Inflammatory macrophage (primary cell): ENCODE measurements at places on chromosomes 11 and 22.
A peak's percentile ranks its signal among the peaks of the same experiment; 100 is the strongest.

DNA sequence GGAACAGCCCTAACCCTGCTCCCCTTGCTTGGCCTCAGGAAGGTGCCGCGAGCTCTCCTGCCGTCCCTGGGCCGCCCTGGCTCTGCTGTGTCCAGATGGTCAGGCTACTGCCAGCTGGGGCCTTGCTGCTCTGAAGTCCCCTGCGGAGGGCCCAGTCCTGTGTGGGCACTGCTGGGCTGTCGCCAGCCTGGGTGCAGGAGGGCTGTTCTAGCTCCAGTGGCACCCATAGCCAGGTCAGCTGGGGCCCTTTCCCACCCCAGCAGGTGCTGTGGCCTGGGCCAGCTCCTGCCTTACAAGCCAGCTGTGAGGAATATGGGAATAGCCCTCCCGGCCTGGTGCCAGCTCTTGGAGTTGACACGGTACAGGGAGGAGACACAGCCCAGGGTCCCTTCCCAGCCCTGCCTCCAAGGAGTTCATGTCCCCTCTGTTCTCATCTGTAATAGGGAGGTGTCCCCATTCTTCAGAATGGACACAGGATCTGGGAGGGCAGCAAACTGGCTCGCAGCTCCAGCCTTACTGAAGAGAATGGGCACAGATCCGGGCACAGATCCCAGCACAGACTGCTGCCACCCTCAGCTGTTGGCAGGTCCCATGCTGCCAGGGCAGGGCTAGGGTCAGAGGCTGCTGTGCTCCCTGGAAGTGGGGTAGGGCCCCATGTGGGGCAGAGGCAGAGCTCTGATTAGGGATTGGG, 3.9 kb downstream of the DERL3 start:
- DNase-seq = no peak

DNA sequence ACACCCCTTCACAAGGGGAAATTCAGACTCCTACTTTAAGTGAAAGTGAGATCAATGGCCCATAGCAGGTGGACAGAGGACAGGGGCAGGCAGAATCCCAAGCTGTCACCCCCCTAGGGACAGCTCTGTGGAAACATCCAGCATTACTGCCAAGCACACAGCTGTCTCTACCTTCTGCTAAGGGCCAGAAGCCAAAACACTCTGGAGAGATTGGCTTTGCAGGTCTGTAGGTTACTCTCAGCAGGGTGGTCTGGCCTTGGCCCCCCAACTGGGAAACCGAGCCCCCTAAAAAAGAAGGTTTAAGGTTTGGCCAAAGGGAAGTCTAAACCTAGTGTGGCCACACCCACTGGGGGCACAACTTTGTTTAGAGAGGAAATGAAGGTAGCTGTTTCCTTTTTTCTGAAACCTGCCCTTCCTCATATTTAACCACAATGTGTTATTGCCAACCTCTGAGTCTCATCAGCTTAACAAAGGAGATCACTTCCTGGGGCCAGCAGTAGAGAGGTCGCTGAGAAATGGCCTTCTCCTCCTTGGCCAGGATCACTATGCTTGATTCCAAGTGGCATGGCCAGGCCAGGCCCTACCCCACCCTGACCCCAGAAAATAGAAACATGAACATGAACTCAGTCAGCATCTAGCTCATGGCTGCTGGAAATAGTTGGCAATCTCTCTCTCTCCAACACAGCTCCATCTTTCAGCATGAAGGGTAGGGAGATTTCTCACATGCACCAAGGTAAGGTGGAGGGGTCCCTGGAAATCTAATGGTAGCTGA, 25.9 kb upstream of the SCARF2 start:
- DNase-seq = peak; percentile 46

DNA sequence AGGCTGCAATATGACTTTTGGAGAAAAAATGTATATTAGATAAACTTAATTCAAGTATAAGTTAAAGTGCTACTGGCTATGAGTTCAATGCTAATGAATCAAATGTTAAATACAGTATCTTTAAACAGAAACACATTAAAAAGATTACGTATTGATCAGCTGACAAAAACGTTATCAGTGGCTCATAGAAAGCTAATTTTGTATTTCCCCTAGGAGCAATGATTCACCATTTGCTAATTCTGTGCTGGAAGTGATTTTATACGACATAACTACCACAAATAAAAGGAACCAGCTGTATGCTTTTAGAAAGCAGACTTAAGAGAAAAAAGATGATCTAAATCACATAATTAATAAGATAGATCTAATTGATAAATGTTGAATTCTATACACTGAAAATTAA, 43.6 kb downstream of the MRE11 start:
- DNase-seq = peak; percentile 15

- DNase-seq = no peak
Observed at GRCh38 chr22:17820879-17821439, 46.7 kb upstream of the BID start.

DNA sequence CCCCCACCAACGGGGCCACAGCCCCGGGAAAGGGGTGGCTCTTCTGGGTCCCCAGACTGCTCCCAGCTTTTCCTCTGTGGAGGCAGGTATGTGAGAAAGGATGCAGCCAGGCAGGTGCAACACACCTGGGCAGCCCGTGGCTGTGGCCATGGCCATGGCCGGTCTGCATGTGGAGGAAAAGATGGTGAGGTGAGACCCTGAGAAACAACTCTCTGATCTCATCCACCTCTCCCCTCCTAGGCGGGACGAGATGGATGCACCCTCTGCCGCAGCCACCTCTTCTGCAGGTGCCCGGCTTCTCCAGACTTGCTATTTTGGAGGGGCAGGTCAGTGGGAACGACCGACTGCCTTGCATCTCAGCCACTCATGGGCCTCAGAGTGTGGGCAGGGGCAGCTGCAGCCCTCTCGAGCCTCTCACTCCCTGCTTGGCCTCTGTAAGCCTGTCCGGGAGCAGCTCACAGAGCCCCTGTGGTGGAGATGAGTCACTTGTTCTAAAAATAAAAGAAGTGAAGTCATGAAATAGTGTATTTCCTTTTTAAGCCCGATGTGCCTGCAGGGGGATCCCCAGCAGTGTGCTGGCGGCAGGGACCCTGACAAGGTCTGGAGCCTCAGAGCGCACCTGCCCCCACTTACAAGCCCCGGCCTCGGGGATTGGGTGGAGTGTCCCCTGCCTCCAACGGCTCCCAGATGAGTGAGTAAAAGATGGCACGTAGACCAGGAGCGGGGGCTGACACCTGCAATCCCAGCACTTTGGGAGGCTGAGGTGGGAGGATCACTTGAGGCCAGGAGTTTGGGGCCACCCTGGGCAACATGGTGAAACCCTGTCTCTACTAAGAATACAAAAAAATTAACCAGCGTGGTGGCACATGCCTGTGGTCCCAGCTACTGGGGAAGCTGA, 10.7 kb downstream of the SMIM38 start:
- DNase-seq = peak; percentile 82

GRCh38 chr11:126140926-126141280, 70.5 kb downstream of the RPUSD4 start:
- no peak for DNase-seq

DNA sequence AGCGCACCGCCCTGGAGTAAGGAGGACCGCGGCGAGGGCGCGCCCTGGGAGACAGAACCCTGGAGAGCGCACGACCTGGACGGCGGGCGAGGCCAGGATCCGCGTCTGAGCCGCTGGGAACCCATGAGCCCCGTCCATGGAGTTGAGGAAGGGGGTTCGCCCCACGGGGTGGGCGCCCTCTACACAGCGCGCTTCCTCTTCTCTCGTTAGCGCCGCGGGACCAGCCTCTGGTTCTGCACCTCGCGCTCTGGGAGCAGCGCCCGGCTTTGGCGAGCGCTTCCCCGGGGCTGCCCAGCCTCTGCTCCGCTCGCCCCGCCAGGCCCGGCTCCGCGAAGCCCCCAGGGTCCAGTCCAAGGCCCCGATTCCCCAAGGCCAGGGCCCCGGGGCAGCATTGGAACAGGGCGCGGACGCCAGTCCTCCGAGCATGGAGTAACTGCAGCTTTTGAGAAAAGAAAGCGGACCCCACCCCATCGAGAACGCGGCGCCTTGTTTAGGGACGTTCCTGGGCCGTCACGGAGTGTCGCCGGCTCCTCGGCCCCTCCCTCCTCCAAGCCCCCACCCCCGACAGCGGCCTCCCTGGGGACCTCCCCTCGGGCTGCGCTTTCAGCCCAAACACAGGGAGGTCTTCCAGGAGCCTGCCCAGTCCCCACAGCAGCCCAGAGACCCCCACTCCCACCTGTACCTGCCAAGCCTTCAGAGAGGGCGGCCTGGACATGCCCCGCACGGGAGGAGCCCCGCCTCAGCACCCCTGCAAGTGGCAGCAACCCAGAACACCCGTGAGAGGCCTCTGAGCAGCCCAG, 56.2 kb downstream of the BRD1 start:
- DNase-seq = no peak

DNA sequence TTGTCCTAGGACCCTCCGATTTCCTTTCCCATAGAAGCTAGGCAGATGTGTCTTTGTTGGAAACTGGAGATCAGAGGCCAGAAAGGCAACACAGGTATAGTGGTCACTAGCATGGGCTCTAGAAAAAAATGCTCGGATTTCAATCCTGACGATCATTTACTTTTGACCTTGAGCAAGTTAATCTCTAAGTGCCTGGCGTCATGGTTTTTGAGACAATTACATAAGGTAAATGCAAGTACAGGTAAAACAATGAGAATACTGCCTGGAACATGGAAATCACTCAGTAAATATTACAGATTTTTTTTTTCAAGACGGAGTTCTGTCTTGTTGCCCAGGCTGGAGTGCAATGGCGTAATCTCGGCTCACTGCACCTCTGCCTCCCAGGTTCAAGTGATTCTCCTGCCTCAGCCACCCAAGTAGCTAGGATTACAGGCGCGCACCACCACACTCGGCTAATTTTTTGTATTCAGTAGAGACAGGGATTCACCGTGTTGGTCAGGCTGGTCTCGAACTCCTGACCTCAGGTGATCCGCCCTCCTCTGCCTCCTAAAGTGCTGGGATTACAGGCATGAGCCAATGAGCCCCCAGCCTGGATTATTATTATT, 1.1 kb upstream of the DENND5A start:
- DNase-seq = no peak

DNA sequence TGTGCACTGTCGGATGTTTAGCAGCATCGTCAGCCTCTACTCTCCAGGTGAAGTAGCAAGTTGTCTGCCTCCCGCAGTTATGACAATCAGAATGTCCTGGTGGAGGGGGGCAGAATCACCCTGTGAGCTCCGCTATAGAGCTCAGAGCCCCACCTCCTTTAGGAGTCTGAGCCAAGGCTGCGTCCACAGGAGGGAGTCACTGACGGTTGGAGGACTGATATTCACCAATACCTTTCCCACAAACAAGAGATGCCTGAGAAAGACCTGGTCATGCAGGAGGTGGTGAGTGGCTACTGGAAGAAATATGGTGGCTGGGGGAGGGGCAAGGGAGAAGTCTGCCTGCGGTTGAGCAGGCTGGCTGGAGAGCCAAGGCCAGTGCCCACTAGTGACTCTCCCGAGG, 41.7 kb upstream of the ADA2 start:
- no peak for DNase-seq

GRCh38 chr11:10692531-10693115, 932 bp downstream of the IRAG1 start:
- DNase-seq = no peak

DNA sequence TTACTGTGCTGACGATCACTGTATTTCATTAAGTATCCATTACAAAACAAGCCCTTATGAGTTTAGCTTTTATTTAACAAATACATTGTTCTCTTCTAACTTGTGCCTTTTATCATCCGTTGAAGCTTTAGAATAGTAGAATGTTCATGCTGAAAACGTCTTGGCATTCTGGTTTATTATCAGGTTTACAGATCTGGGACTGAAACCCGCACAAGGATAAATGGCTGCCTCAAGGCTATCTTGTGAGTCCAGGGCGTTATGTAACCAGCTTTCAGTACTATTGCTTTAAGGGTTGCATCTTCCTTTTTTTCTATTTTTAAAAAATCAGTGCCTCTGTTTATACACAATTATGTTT, 66.6 kb upstream of the PRODH start:
- no peak for DNase-seq

DNA sequence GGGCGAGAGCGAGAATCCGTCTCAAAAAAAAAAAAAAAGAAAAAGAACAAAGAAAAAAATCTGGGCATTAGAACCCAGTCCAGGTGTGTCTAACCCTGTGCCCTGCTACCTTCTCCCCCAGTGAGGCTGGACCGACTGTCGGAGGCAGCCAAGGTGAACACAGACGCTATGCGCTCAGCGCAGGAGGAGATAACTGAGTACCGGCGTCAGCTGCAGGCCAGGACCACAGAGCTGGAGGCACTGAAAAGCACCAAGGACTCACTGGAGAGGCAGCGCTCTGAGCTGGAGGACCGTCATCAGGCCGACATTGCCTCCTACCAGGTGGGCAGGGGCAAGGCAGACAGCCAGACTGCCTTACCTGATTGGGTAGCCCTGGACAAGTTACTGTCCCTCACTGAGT, 3.2 kb downstream of the NEFH start:
- DNase-seq = no peak

DNA sequence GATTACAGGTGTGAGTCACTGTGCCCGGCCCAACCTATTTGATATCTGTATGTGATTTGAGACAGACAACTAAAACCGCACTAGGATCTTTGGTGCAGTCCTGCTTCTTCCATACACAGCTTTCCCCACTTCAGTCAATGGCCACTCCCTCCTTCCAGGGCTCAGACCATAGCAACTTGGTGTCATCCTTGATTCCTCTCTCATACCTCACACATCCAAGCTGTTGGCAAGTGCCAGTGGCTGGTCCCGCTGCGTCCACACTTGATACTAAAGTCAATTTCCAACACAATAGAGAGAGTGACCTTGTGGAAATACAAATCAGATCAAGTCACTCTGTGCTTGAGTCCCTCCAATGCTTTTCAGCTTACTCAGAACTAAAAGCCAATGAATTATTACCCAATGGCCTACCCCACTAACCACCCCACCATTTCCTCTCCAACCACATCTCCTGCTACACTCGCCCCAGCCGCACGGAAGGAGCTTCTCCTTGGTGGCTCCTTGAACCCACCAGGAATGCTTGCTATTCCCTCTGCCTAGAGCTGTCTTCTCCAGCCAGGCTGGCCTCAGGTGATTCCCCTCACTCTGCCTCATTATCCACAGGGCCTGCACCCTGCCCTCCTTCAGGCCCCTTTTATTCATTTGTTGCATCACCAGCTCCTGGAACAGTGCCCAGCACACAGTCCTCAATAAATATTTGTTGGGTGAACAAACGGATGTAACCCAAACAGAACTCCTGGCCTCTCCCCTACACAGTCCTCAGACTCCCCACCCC, 12.9 kb downstream of the ABTB2 start:
- DNase-seq = peak; percentile 43

DNA sequence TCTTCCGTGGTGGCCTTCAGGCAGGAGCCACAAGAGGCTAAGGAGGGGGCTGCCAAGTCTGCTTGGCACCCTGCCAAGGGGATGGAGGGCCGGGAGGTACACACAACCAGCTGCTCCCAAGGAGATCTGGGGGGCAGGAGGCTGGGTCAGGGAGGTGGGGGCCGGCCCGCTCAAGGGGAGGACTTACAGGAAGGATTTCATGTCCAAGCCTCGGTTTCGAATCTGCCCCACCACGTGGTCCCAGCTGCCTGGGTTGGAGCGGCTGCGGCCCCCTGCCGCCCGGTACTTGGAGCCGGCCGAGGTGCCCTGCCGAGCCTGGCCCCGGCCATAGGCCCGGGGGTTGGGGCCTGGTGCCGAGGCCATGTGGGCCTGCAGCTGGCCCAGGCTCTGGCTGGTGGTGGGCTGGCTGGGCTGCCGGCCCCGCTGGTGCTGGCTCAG, 33.5 kb downstream of the LRRC10B start:
- DNase-seq = no peak
